NCI-H2081 treated with DMSO at 0.1 percent for 48 hours (cell line): ENCODE measurements at places on chromosomes 6 and 20.

DNA sequence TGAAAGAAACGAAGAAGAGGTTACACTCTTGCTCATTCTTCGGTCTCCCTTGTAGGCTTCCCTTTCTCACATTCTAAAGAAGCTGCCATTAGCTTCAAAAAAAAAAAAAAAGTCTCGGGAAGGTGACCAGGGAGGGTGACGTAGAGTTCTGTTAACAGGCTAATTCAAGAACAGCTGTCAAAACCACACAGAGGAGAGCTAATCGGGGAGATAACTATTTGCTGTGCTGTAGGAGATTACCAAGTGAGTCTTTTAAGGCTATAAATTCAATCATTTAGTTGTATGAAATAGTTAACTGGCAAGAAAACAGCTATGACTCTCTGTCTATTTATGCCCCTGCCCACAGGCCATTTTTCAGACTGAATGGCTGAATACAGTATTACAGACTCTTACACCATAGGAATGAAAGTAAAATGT, 256.8 kb downstream of the SYNE1 start:
- DNase-seq: no peak

- DNase-seq: no peak
Measured at GRCh38 chr6:34110610-34111009, 35.3 kb downstream of the GRM4 start.

GRCh38 chr20:37114012-37114411, 18.2 kb upstream of the RBL1 start:
- no peak for DNase-seq

GRCh38 chr20:36311141-36311853, 5.2 kb downstream of the DLGAP4 start:
- no peak for DNase-seq

- no peak for DNase-seq
Measured at GRCh38 chr20:34604980-34605788, 46.7 kb downstream of the MAP1LC3A start.

DNA sequence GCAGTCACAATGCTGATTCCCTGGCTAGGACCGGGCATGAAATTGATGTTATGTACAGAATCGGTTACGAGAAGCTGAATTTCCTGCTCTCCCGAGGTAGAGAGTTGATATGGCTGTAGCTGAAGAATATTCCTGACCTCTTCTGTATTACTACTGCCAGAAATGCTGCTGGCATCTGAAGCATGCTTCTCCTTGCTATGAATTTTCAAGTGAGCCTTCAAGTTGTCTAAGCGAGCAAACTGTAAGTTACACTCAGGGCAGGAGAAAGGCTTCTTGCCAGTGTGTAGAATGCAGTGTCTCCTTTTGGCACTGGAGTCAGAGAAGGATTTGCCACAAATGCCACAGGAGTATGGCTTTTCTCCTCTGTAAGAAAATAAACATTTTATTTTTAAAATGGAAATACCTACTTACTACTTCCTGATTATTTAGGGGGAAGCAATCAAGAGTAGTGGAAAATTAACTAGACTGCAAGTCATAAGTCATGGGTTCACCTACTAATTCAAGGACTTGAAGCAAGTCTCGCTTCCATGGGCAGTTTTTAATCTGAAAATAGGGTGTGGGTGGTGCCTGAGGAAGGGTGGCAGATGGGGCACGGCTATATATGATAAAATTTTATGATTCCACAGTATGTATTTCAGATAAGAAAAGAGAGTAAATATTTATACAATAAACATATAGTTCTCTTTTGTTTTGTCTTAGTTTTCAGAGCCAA, 10.8 kb upstream of the MICAL1 start:
- DNase-seq: no peak

GRCh38 chr6:24492475-24492874, 2.3 kb upstream of the ALDH5A1 start:
- no peak for DNase-seq

DNA sequence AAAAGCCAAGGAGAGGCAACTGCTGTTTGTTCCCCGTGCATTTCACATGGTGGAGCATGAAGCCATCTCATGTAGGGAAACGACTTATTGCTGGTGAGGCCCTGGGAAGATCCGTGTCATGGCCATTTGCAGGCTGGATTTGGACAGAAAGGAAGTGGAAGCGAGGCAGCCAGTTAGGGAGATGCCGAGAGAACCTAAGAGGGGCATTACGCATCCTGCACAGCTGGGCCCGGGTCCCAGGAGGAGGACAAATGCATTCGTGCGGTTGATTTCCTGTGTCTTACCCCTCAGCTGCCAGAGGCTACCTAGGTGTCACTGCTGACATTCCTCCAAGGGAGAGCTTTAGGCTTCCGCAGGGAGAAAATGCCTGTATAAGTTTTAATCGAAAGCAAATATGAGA, 316.2 kb upstream of the CDYL start:
- no peak for DNase-seq

DNA sequence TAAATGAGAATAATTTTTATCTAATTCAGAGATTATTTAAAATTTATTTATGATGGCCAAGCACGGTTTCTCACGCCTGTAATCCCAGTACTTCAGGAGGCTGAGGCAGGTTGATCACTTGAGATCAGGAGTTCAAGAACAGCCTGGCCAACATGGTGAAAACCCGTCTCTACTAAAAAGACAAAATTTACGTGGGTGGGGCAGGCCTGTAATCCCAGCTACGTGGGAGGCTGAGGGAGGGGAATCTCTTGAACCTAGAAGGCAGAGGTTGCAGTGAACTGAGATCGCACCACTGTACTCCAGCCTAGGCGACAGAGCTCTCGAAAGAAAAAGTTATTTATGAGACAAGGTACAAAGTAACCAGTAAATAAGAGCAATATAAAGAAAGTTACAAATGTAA, 59.5 kb upstream of the AGPAT4 start:
- no peak for DNase-seq

DNA sequence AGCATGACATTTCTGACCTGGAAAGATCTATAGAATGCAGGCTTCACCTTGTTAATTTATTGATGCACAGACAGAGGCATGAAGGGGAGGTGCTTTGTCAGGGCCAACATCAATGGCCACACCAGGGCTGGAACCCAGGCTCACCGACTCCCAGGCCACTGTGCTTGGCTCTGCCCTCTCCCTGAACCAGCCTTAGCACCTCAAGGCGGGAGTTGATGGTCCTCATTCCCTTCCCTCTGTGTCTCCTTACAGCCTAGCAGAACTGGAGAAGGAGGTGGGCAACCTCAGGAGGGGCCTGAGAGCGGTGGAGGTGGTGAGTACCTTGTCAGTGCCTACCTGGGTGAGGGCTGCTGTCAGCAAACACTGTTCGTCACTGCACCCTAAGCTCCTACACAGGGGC, 35.6 kb downstream of the MOCS1 start:
- no peak for DNase-seq

- DNase-seq: no peak
Measured at GRCh38 chr6:139905404-139906052, 531.1 kb upstream of the CITED2 start.

DNA sequence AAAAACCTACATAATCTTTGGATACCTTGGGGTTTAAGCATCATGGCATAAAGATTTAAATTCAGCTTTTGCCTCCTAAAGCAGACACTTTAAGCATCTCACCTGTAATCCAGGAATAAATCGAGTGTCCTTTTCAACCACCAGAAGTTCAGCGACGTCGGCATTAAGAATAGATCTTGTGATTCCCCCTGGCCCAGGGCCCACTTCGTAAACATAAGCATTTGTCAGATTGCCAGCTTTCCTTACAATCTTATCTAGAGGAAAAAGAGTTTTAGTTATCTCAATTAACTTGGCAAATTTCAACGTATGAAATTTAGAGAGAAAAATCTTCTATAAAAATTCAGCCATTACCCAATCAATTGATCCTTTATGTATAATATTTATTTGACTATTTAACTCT, 3.2 kb downstream of the TFB1M start:
- no peak for DNase-seq

GRCh38 chr6:85620308-85620707, 22.4 kb downstream of the SYNCRIP start:
- DNase-seq: no peak

DNA sequence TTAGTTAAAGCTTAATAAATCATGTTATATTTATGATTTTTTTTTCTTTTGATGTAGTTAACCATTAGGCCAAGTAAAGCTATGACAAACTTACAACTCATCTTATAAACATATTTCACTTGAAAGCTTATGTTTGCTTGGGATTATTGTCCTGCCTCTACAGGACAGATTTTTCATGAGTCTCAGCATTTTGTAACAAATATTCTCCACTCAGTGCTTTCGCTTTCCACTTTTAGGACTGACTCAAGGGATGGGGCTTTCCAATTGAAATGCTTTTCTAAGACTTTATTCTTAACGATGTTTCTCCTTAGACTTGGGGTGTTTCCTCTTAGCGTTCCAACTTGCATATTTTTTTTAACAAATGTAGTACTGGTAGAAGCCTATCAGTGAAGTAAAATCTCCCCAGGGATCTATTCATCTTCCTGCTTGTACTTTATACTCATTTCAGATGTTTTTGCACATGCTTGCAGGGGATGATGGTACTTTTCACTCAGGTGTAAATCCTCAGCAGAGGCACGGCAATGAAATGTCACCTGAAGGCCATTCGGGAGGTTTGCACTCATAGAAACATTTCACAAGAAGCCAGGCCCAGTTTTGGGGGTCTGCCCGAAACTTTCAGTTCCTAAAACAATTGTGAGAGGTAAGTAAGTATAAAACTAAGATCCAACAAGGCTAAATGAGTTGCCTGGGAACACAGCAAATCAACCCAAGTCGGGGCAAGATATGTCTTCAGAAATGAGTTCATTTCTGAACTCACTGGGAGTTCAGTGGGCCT, 298.1 kb upstream of the FOXQ1 start:
- no peak for DNase-seq
